ENCODE measurements at places on chromosomes 4 and X.

- DNase-seq: no peak
These were observed 24.1 kb downstream of the FGFRL1 start for GRCh38 chr4:1035510-1035909.

GRCh38 chr4:70994387-70995099 is 1.1 kb downstream of the DCK start:
- DNase-seq: no peak

GRCh38 chrX:130162094-130162735 is 3.4 kb downstream of the AIFM1 start:
- no peak for DNase-seq

GRCh38 chr4:146245850-146246249 is 31.5 kb downstream of the REELD1 start:
- no peak for DNase-seq

- no peak for DNase-seq
These were observed 31.4 kb upstream of the PITX2 start for GRCh38 chr4:110654254-110654635.

DNA sequence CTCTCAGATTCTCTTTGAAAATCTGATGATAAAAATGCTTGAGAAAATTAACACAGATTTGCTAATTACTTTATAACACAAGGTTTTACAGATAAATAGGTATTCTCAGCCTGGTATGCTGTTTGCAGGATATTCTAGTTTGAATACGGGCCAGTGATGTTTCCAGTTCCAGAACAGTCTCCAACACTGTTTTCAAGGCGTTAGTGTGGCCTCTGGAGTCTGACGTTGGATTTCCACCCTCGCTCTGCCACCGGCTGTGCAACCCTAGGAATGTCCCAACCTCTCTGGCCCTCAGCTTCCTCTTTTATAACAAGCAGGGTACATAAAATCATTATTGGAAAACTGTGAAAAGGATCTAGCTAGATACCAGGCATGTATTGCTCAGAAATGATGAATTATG is 23.8 kb upstream of the CYP4V2 start:
- no peak for DNase-seq

- no peak for DNase-seq
These were observed 38.6 kb downstream of the TSC22D3 start for GRCh38 chrX:107736781-107737531.

- DNase-seq: no peak
These were observed 588.3 kb downstream of the SPRY1 start for GRCh38 chr4:123984886-123985285.

GRCh38 chr4:22463179-22463578 is 52.7 kb downstream of the ADGRA3 start:
- no peak for DNase-seq

- DNase-seq: no peak
These were observed 15.8 kb downstream of the EGF start for GRCh38 chr4:109928327-109929045.

- no peak for DNase-seq
These were observed 52.5 kb downstream of the SYNPO2 start for GRCh38 chr4:118941149-118941548.

GRCh38 chr4:1961563-1961962 is 47.2 kb downstream of the NELFA start:
- no peak for DNase-seq

DNA sequence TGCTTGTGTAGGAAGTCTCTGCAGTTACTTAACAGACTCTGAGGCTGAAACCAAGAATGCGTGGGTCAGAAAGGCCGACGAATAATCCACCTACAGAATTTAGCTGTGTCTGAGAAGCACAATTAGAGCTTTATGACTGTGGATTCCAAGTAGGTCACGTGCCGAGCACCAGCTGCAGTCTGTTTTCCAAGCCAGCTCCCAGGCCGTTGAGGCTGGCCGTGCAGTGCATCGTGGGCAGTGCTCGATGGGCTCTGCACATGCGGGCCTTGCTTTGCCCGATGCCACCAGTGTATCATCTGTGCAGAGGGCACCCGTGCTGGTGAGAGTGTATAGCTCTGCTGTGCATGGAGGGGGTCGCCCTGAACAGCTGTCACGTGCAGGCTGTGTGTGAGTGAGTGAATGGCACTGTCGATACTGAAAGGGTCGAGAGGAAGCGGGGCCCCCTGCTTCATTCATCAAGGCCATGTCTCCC is 67.5 kb upstream of the CLDN34 start:
- DNase-seq: no peak

DNA sequence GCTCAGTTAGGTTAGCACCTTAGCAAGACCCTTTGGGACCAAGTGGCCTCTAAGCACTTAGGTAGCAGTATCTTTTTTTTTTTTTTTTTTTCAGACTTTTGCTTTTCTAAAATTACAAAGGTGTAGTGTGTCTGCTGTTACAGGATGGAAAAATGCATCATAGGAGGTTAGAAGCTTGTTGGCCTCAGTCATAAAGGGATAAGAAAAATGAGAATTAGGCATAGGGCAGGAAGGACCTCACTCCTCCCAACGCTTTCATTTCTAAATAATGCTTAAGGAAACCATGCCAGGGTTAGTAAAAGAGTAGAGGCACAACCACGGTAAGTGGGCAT is 148.4 kb upstream of the PLAC1 start:
- DNase-seq: no peak

DNA sequence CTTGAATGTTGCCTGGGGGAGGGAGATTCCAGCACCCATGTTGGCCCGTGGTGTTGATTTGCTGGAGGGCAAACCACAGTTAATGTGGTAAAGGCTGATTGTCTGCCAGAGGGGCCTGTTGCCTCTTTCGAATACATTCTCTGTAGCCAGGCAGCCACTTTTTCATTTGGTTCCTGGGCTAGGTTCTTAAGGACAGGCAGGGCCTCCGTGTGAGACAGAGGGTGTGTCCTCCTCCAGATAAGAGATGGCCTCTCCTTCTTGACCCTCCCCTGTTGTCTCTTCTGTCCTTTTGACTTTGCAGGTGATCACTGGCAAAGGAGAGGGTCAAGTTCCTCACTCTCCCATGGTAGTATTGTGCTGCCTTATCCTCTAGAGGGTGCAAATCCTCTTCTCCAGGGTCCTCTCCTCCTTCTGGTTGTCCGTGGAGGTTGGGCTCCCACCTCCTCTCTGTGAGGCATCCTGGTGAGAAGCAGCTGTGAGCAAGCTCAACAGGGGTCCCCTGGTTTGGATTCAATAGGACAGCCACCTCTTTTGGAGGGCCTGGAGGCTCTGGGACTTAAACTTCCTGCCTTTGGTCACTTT is 44.9 kb downstream of the ZNF182 start:
- peak; percentile 31 for DNase-seq

DNA sequence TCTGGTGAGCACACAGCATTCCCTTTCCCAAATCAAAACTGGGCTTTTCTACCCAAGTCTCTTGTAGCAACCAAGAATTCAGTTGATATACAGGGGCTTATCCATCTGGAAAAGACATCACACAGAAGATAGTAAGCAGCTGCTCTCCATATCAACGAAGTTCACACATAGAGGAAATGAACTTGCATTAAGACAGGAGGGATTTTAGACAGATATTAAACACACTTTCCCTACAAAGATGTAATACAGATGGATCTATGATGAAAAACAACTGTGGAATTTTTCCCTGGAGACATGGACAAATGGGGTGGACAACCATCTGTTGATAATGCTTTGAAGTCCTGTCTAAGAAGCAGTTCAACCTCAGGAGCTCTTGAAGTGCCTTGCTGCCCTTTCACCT is 9.8 kb upstream of the PDE5A start:
- DNase-seq: no peak

DNA sequence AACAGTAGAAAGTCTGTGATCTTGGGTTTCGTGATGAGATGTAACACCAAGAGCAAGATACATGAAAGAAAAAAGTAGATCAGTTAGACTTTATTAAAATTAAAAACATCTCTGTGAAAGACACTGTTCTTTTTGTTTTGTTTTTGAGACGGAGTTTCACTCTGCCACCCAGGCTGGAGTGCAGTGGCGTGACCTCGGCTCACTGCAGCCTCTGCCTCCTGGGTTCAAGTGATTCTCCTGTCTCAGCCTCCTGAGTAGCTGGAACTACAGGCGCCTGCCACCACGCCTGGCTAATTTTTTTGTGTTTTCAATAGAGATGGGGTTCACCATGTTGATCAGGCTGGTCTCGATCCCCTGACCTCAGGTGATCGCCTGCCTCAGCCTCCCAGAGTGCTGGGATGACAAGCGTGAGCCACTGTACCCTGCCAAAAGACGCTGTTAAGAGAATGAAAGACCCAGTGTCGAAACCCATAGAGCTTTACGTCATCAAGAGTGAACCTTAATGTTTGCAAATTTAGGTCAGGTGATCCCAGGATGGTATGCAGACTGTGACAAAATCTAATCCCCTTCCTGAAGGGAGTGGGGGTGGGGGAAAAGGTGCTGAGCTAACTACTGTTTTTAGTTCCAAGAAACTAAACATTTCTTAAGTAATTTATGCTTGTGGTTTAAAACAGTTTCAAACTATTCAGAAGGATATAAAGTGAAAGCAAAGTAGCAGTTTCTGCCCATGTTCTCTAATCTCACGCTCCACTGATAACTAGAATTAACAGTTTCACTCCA is 8.0 kb downstream of the OFD1 start:
- DNase-seq: peak; percentile 56

GRCh38 chr4:184473499-184474262 is 669 bp downstream of the IRF2 start:
- peak; percentile 68 for DNase-seq

GRCh38 chrX:73400136-73400748 is 46.6 kb upstream of the CDX4 start:
- DNase-seq: no peak

GRCh38 chr4:41346306-41347061 is 89.8 kb downstream of the UCHL1 start:
- DNase-seq: no peak

DNA sequence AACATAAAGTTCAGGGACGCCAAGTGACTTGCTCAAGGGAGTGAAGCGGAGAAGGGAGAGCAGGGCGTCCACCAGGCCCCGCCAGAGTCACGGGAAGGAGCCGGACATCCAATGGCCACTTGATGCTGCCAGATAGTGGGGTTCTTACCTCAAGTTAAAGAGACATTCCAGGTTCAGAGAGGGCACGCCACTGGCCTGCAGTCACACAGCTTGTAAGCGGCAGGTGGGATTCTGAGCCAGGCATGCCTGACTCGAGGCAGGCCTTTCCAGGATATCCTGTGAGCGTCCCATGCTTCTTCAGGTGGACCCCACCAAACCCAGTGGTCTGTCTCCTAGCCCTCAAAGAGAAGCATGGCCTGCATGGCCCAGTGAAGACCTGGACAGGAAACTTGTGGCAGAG is 2.4 kb downstream of the MAN2B2 start:
- DNase-seq: no peak

DNA sequence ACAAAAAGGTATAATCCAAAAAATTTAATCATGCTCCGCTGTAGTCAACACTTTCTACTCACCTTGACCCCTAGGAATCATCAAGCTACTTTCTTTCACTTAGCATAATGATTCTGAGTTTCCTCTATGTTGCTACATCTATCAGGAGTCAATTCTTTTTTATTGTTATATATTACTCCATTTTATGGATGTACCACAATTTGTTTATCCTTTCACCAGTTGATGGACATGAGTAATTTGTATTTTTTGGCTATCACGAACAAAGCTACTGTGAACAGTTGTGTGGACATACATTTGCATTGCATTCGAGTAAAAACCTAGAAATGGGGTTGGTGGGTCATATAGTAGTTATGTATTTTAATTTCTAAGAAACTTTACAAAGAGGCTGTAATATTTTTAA is 102.9 kb downstream of the PRSS12 start:
- no peak for DNase-seq

DNA sequence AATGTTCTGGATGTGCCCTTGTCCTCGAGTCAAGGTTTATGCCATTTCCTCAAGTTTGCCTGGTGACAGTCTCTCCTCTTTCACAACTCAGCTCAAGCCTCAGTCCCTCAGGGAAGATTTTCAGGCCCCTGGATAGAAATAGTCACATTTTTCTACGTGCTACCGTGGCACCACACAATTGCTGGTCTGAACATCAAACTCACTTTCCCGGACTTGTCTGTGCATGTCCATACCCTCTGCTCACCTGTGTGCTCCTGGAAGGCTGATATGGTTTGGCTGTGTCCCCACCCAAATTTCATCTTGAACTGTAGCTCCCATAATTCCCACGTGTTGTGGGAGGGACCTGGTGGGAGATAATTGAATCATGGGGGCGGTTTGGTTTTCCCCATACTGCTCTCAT is 129.7 kb downstream of the HS3ST1 start:
- DNase-seq: no peak

GRCh38 chrX:108198420-108198819 is 106.8 kb downstream of the ATG4A start:
- no peak for DNase-seq

DNA sequence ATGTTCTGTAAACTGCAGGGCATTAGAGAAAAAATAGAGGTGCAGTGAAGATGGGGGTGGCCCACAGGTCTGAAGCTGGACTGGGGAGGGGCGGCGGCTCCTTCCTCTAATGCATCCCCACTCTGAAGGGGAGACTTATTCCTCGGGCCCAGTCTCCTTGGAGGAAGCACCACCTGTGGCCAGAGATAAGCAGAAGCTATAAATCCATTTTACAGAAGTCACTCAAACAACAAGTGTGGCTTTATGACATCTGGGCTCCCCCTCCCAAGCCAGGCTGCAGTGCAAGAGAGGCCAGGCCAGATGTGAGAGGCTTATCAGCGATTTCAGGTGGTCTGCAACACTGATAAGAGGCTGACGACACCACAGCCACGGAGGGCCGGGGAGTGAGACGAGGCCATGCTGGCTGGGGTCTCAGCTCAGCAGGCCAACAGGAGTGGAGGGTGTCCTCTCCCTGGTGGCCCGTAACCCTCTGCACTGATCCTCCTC is 15.8 kb downstream of the CYTL1 start:
- DNase-seq: no peak
